Stimulated activated CD4-positive, alpha-beta T cell treated with anti-CD3 and anti-CD28 coated beads, TNF-alpha, amount 100 ng/mL, for 24 hours (primary cell): ENCODE measurements at places on chromosomes 12 and 14.

- DNase-seq: no peak
Measured at GRCh38 chr14:94707494-94707893, 62.4 kb downstream of the GSC start.

- DNase-seq: no peak
Measured at GRCh38 chr12:53096759-53097158, 708 bp upstream of the IGFBP6 start.

- DNase-seq: no peak
Measured at GRCh38 chr14:90511795-90512328, 115.0 kb downstream of the CALM1 start.

DNA sequence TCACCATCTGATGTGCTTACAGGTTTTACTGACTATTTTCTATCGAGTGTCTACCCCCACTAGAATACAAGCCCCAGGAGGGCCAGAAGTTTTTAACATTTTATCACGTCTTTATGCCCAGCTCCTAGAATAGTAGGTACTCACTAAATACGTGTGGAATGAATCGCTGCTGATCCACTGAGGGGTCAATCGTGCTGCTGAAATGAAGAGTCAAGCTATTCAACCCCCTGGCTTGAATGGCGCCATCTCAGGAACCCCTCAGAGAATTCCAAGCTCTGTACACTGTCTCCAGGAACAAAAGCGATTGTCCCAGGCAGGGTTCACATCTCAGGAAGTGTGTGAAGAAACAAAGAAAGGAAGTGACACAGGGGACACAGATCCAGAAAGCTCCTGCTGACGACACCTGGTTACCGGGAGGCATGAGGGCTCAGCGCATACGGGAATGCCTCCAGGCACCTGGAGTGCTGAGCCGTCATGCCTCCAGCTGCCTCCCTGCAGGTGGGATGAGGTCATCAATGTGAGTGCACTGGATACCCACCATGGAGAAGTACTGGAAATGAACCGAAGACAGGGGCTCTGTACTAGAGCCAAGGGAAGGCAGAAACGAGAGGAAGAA lies 45.6 kb downstream of the PITPNM2 start:
- no peak for DNase-seq

DNA sequence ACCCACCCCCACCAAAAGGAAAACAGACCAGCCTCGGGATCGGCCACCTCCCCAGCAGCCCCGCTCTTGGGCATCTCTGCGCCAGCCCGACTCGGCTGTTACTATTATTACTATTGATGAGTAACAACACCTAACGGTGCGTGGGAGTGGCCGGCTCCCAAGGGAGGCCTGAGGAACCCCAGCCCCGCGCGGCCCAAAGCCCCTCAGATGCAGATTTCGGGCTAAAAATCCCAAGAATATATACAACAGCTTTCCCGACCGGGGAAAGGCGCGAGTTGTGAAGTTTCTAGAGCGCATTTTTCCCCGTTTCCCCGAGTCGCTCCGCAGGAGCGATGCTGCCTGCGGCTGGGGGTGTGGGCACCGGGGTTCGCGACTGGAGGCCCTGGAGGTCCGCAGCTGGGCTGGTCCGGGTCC lies 565 bp downstream of the NT5DC3 start:
- no peak for DNase-seq

GRCh38 chr14:85487215-85487614 lies 42.7 kb upstream of the FLRT2 start:
- DNase-seq: no peak
